ENCODE measurements at places on chromosomes 4 and X. TPM values are rescaled to one million over a fixed set of nuclear protein-coding genes. Genes with fewer than 3 reads are reported as not detected.

- DNase-seq = no peak
Measured at GRCh38 chr4:163556650-163557391, 62.3 kb downstream of the TMA16 start.

DNA sequence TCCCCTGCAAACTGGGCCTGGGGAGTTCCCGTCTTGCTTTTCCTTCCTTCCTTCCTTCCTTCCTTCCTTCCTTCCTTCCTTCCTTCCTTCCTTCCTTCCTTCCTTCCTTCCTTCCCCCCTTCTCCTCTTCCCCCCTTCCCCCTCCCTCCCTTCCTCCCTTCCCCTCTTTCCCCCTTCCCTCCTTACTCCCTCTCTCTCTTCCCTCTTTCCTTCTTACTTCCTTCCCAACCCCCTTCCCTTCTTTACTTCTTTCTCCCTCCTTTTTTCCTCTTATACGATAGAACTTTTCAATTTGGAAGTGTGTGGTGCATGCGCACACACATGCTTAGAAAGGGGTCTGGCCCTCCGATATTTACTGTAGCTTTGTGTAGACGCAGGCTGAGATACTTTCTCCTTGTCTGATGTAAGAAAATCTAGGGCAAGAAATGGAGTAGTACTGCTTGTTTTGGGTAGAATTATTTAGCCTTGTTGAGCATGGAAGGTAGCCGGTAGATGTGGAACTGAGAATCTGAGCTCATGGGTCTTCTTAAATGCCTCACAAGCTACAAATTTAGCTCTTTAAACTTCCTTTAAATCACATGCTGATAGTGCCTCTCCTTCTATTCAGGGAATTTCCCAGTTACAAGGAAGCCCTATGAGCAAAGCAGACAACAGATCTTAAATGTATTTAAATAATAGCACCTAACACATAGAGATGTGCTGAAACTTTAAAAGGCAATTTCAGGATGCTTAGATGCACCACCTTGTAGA, 189.6 kb downstream of the GPAT3 start:
- DNase-seq = no peak

DNA sequence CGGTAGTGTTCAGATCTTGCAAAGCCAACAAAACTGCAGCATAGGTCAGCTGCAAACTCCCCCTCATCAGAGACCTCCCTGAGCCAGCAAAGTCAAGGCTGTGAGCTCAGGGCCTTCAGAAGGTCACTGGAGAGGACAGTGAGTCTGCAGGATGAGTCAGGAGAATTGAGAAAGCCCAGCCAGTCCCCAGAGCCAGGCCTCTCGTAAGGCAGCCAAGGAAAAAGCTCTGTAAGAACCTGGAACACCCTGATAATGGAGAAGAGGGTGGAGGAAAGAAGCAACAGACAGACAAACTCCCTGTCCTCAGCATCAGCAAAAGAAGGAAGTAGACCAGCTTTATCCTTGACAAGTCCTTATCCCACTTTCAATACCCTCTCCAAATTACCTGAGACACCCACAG, 33.0 kb downstream of the GRIA3 start:
- DNase-seq = peak; percentile 75

DNA sequence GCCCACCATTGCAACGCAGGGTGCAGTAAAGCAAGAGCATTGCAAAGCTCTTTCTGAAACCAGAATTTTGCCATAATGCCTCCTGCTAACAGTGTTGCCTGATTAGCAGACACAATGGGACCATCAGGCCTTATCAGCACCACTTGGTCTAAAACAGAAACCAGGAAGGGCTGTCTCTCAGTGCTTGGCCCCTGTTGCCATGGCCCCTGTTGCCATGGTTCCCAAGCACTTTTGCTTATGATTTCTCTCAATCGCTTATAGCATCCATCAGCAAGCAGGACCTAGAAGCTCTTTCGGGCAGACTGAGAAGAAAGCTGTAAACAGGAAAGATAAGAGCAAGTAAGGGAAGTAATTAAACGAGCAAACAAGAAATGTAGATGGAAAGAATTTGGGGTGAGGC, 36.8 kb downstream of the RTL5 start:
- no peak for DNase-seq

- DNase-seq = peak; percentile 94
Measured at GRCh38 chr4:169270810-169271691, at the start of gene SH3RF1. Gene SH3RF1 (minus strand): TSS chr4:169270956. CDS start chr4:169269212, 1,744 bp downstream.

GRCh38 chrX:154459832-154460231, 1.8 kb downstream of the PLXNA3 start:
- no peak for DNase-seq

The ANKRD50 gene
- total RNA-seq = 32.0 TPM

All from posterior vena cava (tissue), 2 donors.